Esophagus squamous epithelium (tissue), 5 donors: ENCODE measurements at places on chromosomes 12 and 14.

DNA sequence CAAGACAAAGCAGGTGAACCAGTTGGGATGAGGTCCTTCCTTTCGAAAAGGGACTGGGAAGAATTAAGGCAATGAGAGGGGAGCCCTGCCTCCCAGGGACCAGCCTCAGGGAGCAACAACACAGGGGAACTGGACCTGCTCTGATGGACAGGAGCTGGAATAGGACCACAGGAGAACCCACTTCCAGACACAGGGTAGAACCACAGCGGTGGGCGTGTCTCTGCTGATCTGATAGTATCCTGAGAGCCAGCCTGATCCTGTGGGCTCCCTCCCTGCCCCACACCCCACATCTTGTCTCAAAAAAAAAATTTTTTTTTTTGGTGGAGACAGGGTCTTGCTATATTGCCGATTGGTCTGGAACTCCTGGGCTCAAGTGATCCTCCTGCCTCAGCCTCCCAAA lies 13.6 kb upstream of the PLEK2 start:
- no peak for DNase-seq

- no peak for DNase-seq
Observed at GRCh38 chr12:97452839-97453238, 9.8 kb upstream of the RMST start.

DNA sequence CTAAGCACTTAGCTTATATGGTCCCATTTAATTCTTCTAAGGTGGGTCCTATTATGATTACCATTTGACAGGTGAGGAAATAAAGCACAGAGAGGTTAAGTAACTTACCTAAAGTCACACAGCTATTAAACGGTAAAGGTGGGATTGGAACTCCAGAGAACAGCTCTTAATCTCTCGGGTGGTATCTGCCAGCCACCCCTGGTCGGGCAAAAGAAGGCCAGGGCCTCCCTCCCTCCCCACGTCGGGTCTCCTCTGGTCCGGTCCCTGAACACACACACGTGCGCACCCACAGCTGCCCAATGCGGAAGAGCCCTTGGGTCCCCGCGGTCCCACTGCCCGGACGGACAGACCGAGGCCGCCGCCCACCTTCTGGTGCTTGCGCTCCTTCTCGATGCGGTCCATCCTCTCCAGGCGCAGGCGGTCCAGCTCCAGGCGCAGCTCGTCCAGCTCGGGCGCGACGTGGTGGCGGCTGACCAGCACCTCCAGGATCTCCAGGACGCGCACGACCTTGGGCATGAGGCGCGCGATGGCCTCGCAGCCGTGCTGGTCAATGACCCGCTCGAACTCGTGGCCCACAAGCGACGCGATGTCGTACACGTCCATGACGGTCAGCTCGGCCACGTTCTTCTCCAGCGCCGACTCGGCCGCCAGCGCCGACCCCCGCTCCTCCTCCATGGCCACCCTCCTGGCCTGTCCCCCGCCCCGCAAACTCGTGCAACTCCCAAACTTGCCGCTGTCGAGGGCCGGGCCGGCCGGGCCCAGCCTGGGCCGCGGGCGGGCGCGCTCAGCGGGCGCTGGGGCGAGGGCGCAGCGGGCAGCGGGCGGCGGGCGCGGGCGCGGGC lies 490 bp downstream of the RILPL1 start:
- DNase-seq, result no peak

GRCh38 chr14:71597955-71598660 lies 334.1 kb upstream of the RGS6 start:
- DNase-seq, result no peak

GRCh38 chr12:15829255-15829654 lies 40.1 kb upstream of the EPS8 start:
- no peak for DNase-seq

DNA sequence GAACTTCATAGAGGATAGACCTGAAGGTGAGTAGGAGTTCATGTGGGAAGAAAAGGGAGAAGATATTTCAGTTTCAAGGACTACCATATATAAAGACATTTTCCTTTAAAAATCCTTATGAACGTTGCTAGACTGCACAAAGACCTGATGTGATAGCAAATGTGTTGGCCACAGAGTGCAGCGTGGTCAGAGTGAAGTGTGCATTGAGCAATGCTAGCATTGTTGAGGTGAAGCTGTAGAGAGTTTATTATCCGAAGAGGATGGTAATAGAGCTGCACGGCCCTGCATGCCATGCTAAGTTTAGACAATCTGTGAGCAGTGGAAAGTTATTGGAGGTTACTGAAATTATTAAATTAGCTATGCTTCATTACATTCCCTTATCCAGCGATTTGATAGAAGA lies 413.0 kb downstream of the CCDC91 start:
- DNase-seq, result no peak

GRCh38 chr12:131509701-131510100 lies 201.2 kb upstream of the SFSWAP start:
- DNase-seq, result no peak

DNA sequence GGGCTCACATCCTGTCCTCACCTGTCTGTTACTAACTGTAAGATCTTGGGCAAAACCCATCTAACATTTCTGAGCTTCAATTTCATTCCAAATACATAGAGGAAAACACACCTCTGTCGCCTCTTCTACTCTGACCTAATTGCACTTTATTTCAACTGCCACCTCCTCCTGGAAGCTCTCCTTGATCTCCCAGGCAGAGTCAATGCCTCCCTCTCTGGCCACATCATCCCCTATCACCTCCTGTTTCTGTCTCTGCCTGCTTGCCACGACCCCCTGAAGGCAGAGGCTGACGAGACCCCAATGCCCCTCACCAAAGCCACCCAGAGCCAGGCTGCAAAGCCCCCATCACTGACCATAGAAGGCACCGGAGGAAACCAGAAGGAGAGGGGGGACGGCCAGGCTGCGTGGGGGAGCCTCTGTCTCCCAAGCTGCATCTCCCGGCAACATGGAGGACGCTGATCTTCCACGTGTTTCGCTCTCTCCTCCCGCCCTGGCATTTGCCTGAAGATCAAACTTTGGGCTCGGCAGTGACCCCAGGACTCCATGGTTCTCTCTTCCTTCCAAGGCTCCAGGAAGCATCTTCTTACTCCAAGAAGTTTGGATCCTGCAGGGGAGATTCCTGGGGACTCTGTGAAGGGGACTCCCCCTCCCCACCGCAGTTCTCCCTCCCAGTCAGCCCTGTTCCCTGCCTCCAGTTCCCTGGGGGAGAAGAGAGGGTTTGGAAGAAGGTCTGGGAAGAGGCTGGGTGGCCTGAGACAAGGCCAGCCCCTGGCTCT lies 50.1 kb upstream of the BCL11B start:
- no peak for DNase-seq

DNA sequence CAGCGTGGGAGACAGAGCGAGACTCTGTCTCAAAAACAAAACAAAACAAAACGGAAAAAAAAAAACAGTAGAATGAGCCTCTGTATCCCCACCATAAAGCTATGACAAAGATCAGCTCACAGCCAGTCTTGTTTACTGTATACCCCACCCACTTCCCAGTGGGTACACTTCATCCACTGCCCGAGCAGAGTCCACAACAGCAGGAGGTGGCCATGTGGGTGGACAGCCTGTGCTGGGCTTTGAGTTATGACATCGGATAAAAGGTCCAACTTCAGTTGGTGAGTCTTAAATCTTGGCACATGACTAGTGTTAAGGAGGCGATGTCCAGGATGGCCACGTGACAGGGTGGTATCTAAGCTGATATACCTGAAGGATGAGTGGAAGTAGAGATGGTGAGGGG lies 34.8 kb upstream of the MAPKAPK5 start:
- DNase-seq, result no peak

DNA sequence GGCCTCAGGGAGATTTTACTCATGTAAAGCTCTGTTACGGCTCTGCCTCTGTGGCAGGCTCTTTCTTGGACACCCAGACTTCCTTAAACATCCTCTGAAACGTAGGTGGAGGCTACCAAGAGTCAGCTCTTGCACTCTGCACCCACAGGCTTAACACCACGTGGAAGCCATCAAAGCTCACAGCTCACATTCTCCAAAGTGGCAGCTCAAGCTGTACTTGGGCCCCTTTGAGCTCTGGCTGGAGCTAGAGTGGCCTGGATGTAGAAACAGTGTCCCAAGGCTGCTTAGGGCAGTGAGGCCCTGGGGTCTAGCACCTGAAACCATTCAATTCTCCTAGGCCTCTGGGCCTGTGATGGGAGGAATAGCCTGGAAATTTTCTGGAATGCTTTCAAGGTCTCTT lies 155.3 kb upstream of the CDKN3 start:
- DNase-seq, result no peak

DNA sequence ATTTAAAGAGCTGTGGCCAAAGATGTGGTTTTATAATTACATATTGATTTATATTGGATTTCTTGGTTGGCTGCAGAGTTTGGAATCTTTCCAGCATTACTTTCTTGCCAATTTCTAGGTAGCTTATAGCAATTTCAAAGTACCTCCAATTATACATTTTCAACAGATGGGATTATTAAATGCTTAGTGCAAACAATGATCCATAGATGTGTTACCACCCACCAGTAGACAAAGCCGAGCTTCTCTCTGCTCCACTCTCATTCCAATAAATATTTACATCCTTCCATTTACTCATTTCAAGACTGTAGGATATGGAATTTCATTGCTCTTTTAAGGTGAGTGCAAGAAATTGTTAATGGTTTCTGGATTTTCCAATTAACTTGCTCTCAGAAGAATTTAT lies 21.6 kb upstream of the TMCC3 start:
- DNase-seq, result no peak

- DNase-seq, result no peak
Observed at GRCh38 chr14:89899291-89899690, 55.2 kb downstream of the EFCAB11 start.

GRCh38 chr12:9363145-9363544 lies 154.9 kb upstream of the PZP start:
- no peak for DNase-seq
